A549 treated with ZK216348 at 1 μM for 4 hours (cell line): ENCODE measurements at places on chromosomes 2 and 18. TPM values are rescaled to one million over a fixed set of nuclear protein-coding genes. Genes with fewer than 3 reads are reported as not detected.

The RMC1 gene
- total RNA-seq = 14.5 to 18.9 TPM (median 15.7 TPM) in 5 replicates

The KCNG2 gene
- total RNA-seq = not detected in 5 replicates

The UNC80 gene
- not detected in 5 replicates for total RNA-seq

The CNGA3 gene
- total RNA-seq = not detected in 5 replicates

The UBXN4 gene
- 25.4 to 46.2 TPM (median 40.9 TPM) in 5 replicates for total RNA-seq

The SERPINB11 gene
- 0.13 TPM in 1 of 5 replicates, not detected in the others for total RNA-seq

The OXER1 gene
- not detected in 5 replicates for total RNA-seq

The CDKL4 gene
- not detected in 5 replicates for total RNA-seq

The KIAA2012 gene
- not detected in 5 replicates for total RNA-seq

The NT5C1B gene
- total RNA-seq = not detected in 5 replicates

The DYNC2LI1 gene
- 12.6 to 25.6 TPM (median 15.2 TPM) in 5 replicates for total RNA-seq

The ERICH2 gene
- not detected in 5 replicates for total RNA-seq

The CNRIP1 gene
- total RNA-seq = 1.5 to 2.3 TPM (median 2.0 TPM) in 5 replicates

The GPR45 gene
- total RNA-seq = not detected in 5 replicates

The CREG2 gene
- total RNA-seq = 7.3 to 13.6 TPM (median 12.6 TPM) in 5 replicates

The MROH2A gene
- 0.18 to 0.22 TPM in 2 of 5 replicates, not detected in the others for total RNA-seq

The L3MBTL4 gene
- total RNA-seq = not detected in 5 replicates

The DOK1 gene
- total RNA-seq = 3.9 to 6.2 TPM (median 4.7 TPM) in 5 replicates

The EFR3B gene
- total RNA-seq = 11.1 to 14.8 TPM (median 12.7 TPM) in 5 replicates

The C2orf15 gene
- 0.39 to 0.99 TPM (median 0.53 TPM) in 5 replicates for total RNA-seq

The SPHKAP gene
- 0.02 TPM in 1 of 5 replicates, not detected in the others for total RNA-seq

The GPR148 gene
- total RNA-seq = not detected in 5 replicates

The PRKD3 gene
- 6.7 to 13.9 TPM (median 11.6 TPM) in 5 replicates for total RNA-seq

The B3GNT7 gene
- total RNA-seq = 1.5 to 2.8 TPM (median 2.4 TPM) in 5 replicates

The MEP1B gene
- total RNA-seq = 0.09 TPM in 1 of 5 replicates, not detected in the others

The METAP1D gene
- 2.0 to 4.7 TPM (median 3.1 TPM) in 5 replicates for total RNA-seq

The FZD7 gene
- total RNA-seq = 4.4 to 7.3 TPM (median 6.0 TPM) in 5 replicates

The VWA3B gene
- 0.33 TPM in 1 of 5 replicates, not detected in the others for total RNA-seq

The RND3 gene
- 48.7 to 72.5 TPM (median 58.7 TPM) in 5 replicates for total RNA-seq

The NETO1 gene
- not detected in 5 replicates for total RNA-seq

The CKAP2L gene
- 10.2 to 20.6 TPM (median 14.9 TPM) in 5 replicates for total RNA-seq

The IL36A gene
- not detected in 5 replicates for total RNA-seq

The CNTNAP5 gene
- total RNA-seq = not detected in 5 replicates

The MC4R gene
- total RNA-seq = not detected in 5 replicates

The SAG gene
- total RNA-seq = not detected in 5 replicates

The TBC1D8 gene
- 69.0 to 106 TPM (median 90.2 TPM) in 5 replicates for total RNA-seq

The HOXD1 gene
- total RNA-seq = 0.18 to 0.28 TPM (median 0.24 TPM) in 4 of 5 replicates, not detected in the other

The RAMP1 gene
- not detected in 5 replicates for total RNA-seq

The HNMT gene
- total RNA-seq = 0.36 to 2.4 TPM (median 1.3 TPM) in 5 replicates

The ANKRD62 gene
- total RNA-seq = not detected in 5 replicates

The XRCC5 gene
- 172 to 223 TPM (median 180 TPM) in 5 replicates for total RNA-seq

The SESTD1 gene
- total RNA-seq = 17.8 to 25.8 TPM (median 24.5 TPM) in 5 replicates

The UGT1A3 gene
- 0.12 to 0.19 TPM (median 0.17 TPM) in 3 of 5 replicates, not detected in the others for total RNA-seq

The ST3GAL5 gene
- 26.3 to 55.5 TPM (median 39.5 TPM) in 5 replicates for total RNA-seq

The ZC3H6 gene
- 0.26 to 0.85 TPM (median 0.33 TPM) in 5 replicates for total RNA-seq

The ANKRD36B gene
- 4.3 to 6.7 TPM (median 5.5 TPM) in 5 replicates for total RNA-seq

The DCDC2C gene
- 0.77 TPM in 1 of 5 replicates, not detected in the others for total RNA-seq

The POMC gene
- not detected in 5 replicates for total RNA-seq
